Activated CD4-positive, alpha-beta T cell treated with anti-CD3 and anti-CD28 coated beads, Interleukin-2, amount 10 ng/mL, durations not matched to agents 24 days and 14 days (primary cell): ENCODE measurements at places on chromosomes 3 and 15. TPM values are rescaled to one million over a fixed set of nuclear protein-coding genes. Genes with fewer than 3 reads are reported as not detected.

- H3K36me3 ChIP-seq: no peaks in the 10 kb centered on the region
- no peak overlapping the region for H3K27ac ChIP-seq
- no peaks in the 10 kb centered on the region for H3K4me1 ChIP-seq
- DNase-seq: peak; percentile 24
These were observed 45.8 kb upstream of the ARRDC4 start for GRCh38 chr15:97914711-97915110.

DNA sequence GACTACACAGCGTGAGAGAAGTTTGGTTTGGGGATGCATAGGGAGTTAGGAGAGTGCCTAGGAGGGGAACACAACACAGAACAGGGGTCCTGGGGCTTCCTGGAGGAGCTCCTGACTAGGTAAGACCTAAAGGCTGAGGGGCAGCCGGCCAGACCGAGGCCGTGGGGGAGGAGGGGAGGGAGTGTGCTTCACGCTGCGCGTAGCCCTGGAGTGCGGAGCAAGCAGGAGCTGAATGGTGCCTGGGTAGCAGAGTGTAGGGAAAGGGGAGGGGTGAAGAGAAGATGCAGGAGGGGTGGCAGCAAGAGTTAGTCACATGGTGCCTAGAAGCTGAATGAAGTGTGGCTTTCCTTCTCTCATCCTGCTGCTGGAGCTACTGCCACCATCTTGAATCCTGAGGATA is 32.4 kb upstream of the HHATL start:
- no peak for DNase-seq
- no peaks in the 10 kb centered on the region for H3K36me3 ChIP-seq
- no peak overlapping the region for H3K4me3 ChIP-seq
- no peaks in the 10 kb centered on the region for H3K27me3 ChIP-seq
- no peak overlapping the region for H3K27ac ChIP-seq

DNA sequence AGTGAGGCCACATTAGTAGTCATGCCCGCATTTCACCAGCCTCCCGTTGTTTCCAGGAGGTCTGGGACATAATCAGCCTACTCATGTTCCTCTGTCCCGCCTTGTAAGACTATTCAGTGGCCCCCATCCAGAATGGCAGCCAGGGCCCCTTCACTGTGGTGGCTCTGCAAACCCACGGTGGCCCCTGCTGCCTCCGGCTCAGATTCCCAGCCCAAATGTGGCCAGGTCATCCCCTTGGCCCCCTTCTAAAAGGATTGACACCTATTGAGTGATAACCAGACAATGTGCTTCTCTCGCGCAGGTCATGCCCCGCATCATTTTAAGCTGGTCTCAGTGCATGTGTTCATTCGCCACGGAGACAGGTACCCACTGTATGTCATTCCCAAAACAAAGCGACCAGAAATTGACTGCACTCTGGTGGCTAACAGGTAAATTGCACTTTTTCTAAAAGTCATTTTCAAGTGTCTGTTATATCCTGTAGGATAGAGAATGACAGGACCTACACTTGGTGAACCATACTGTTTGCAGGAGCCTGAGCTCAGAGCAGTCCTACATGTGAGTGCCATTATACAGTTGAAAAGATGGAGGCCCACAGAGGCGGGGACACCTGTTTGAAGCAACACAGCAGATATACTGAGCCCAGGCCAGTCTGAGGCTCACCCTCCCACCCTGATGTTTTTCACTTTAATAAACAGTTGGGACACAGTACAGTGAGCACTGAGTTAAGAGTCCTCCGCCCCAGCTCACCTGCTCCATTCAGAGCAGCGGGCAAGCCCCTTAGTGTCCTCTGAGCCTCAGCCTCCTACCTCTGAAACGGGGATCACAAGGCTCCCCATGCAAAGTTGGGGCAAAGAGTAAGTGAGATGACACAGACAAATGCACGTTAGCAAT is 47.7 kb downstream of the PXYLP1 start:
- peaks cover 19% of the 10 kb centered on the region for H3K4me1 ChIP-seq
- DNase-seq: peak; percentile 75
- H3K36me3 ChIP-seq: peaks cover 11% of the 10 kb centered on the region
- H3K27me3 ChIP-seq: no peaks in the 10 kb centered on the region
- H3K4me3 ChIP-seq: no peak overlapping the region

- H3K36me3 ChIP-seq: no peaks in the 10 kb centered on the region
- no peak for DNase-seq
- peaks cover 4% of the 10 kb centered on the region for H3K27me3 ChIP-seq
- H3K27ac ChIP-seq: no peak overlapping the region
- H3K4me1 ChIP-seq: no peaks in the 10 kb centered on the region
These were observed 271.3 kb downstream of the TJP1 start for GRCh38 chr15:29550834-29551465.

Gene HMCES
- 58.3 and 62.6 TPM in 2 replicates for total RNA-seq

Gene DLL4
- total RNA-seq: 0.33 TPM in 1 of 2 replicates, not detected in the other

GRCh38 chr3:47323431-47324277 is 40.9 kb downstream of the KLHL18 start:
- H3K4me1 ChIP-seq: peaks cover 3% of the 10 kb centered on the region
- no peak overlapping the region for H3K27ac ChIP-seq
- H3K4me3 ChIP-seq: no peak overlapping the region
- DNase-seq: no peak
- no peaks in the 10 kb centered on the region for H3K27me3 ChIP-seq

DNA sequence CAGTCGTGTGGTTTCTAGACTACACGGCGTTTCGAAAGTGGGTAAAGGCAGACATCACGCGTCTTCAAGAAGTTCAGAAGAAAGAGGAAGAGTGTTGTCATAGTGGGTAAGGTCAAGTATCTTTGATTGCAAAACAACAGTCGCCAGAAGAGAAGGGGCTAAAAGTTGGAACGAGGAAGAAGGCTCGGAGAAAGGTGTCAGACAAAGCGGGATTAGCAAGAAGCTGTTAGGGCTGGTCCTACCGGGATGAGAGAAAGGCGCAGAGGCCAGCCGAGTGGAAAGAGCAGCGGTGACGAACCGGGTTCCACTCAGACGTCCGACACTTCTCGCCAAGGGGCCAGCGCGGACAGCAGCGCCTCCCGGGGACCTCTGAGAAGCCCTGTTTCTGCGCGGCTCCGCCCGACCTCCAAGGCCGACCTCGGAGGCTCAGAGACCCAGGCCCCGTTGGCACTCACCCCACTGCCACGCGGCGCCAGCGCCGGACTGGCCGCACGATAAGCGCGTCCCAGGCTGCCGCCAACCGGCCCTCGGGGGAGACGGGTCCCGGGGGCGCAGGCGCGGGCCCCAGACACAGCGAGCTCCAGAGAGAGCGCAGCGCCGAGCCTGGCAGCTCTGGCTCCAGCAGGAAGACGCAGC is 436 bp downstream of the ADPGK start:
- H3K36me3 ChIP-seq: peaks cover 38% of the 10 kb centered on the region
- H3K4me3 ChIP-seq: peak overlapping the region; percentile 91
- H3K27me3 ChIP-seq: no peaks in the 10 kb centered on the region

- H3K27ac ChIP-seq: no peak overlapping the region
- H3K36me3 ChIP-seq: no peaks in the 10 kb centered on the region
- no peak overlapping the region for H3K4me3 ChIP-seq
- H3K4me1 ChIP-seq: no peaks in the 10 kb centered on the region
These were observed 291.0 kb downstream of the PLOD2 start for GRCh38 chr3:145869958-145870357.

GRCh38 chr3:60178931-60179653 is 1072.2 kb downstream of the FHIT start:
- no peak for DNase-seq
- H3K36me3 ChIP-seq: peaks cover 2% of the 10 kb centered on the region
- H3K27me3 ChIP-seq: no peaks in the 10 kb centered on the region

Gene PAK6
- 0.33 and 0.54 TPM in 2 replicates for total RNA-seq

DNA sequence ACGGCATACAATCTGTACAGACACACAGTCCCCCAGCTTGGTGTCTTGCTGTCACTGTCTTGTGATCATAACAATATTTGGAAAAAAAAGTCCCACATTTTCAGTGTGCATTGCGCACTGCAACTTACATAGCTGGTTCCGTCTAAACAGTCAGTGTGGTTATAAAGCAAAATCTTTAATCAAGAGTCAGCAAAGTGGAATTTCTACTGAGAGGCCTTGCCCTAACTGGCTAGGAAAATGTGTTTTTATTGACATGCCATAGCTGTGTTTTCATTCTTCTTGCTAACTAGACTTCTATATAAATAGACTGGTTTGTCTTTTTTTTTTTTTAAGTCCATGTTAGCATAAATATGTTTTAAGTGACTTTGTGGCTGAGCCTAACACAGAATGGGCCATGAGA is 174.8 kb downstream of the POLR2M start:
- H3K27ac ChIP-seq: no peak overlapping the region
- DNase-seq: no peak

DNA sequence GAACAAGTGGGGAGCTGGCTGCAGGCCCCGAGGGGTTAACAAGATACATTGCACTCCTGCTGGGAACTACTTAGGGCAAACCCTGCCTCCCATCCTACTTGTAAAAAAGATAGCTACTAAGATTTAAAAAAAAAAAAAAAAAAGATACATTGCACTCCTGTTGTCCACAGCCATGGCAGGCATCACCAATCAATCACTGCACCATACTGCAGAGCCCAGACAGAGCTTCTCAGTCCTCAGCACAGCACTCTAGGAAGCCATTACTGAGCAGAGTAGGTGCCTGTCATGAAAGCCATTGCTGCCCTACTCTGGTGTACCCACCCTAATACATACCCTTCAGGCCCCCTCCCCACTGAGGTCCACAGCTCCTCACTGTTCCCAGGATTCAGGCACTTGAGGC is 64.8 kb downstream of the RASGRF1 start:
- H3K4me3 ChIP-seq: no peak overlapping the region
- no peak for DNase-seq
- no peak overlapping the region for H3K27ac ChIP-seq

GRCh38 chr15:94110476-94111130 is 120.8 kb upstream of the MCTP2 start:
- no peaks in the 10 kb centered on the region for H3K36me3 ChIP-seq
- DNase-seq: no peak
- peaks cover 50% of the 10 kb centered on the region for H3K27me3 ChIP-seq
- H3K4me1 ChIP-seq: no peaks in the 10 kb centered on the region
- H3K4me3 ChIP-seq: no peak overlapping the region

Gene CLDND1
- total RNA-seq: 279 and 288 TPM in 2 replicates

GRCh38 chr3:38148311-38148882 is 9.9 kb downstream of the MYD88 start:
- DNase-seq: no peak
- peaks cover 2% of the 10 kb centered on the region for H3K36me3 ChIP-seq
- peaks cover 4% of the 10 kb centered on the region for H3K27me3 ChIP-seq
- H3K4me1 ChIP-seq: peaks cover 26% of the 10 kb centered on the region
- no peak overlapping the region for H3K4me3 ChIP-seq

- H3K27ac ChIP-seq: no peak overlapping the region
- DNase-seq: no peak
- peaks cover 11% of the 10 kb centered on the region for H3K27me3 ChIP-seq
- no peak overlapping the region for H3K4me3 ChIP-seq
- H3K36me3 ChIP-seq: no peaks in the 10 kb centered on the region
- H3K4me1 ChIP-seq: no peaks in the 10 kb centered on the region
These were observed 22.4 kb downstream of the TJP1 start for GRCh38 chr15:29799859-29800258.

GRCh38 chr15:52006702-52007340 is 12.2 kb upstream of the MAPK6 start:
- no peak for DNase-seq
- H3K4me3 ChIP-seq: peak overlapping the region; percentile 49
- no peaks in the 10 kb centered on the region for H3K27me3 ChIP-seq
- H3K27ac ChIP-seq: peak overlapping the region; percentile 82
- peaks cover 64% of the 10 kb centered on the region for H3K4me1 ChIP-seq

- no peaks in the 10 kb centered on the region for H3K27me3 ChIP-seq
- peak; percentile 91 for DNase-seq
These were observed 28.8 kb upstream of the UBL7 start for GRCh38 chr15:74489518-74490338.

Gene KCNH8
- not detected in 2 replicates for total RNA-seq

- peaks cover 29% of the 10 kb centered on the region for H3K27me3 ChIP-seq
- peak overlapping the region; percentile 40 for H3K27ac ChIP-seq
- H3K4me1 ChIP-seq: peaks cover 29% of the 10 kb centered on the region
- H3K36me3 ChIP-seq: peaks cover 9% of the 10 kb centered on the region
- DNase-seq: no peak
- H3K4me3 ChIP-seq: peak overlapping the region; percentile 83
These were observed 1.2 kb downstream of the CFAP91 start for GRCh38 chr3:119703820-119704531.

DNA sequence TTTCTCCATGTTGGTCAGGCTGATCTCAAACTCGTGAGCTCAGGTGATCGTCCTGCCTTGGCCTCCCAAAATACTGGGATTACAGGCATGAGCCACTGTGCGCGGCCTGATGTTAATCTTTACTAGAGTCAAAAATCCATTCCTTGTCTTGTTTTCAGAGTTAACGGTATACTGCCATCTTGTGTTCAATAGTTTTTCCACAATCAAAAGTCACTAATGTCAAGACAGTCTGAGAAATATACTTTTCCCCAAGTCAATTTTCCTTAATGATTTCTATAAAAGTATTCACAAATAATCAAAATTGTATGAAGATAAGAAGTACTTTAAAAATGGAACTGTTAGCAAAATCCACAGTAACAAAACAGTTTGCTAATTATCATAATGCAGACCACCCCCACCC is 8.5 kb downstream of the CRBN start:
- DNase-seq: peak; percentile 67
- no peaks in the 10 kb centered on the region for H3K27me3 ChIP-seq
- H3K4me1 ChIP-seq: peaks cover 39% of the 10 kb centered on the region
- H3K36me3 ChIP-seq: peaks cover 54% of the 10 kb centered on the region
- H3K27ac ChIP-seq: peak overlapping the region; percentile 9
- H3K4me3 ChIP-seq: no peak overlapping the region

- no peak overlapping the region for H3K4me3 ChIP-seq
- no peaks in the 10 kb centered on the region for H3K36me3 ChIP-seq
- DNase-seq: no peak
- no peak overlapping the region for H3K27ac ChIP-seq
- H3K4me1 ChIP-seq: no peaks in the 10 kb centered on the region
- H3K27me3 ChIP-seq: peaks cover 52% of the 10 kb centered on the region
These were observed 9.8 kb upstream of the TNFAIP8L3 start for GRCh38 chr15:51104512-51104911.

- H3K27me3 ChIP-seq: peaks cover 15% of the 10 kb centered on the region
- DNase-seq: no peak
- H3K36me3 ChIP-seq: no peaks in the 10 kb centered on the region
- no peak overlapping the region for H3K27ac ChIP-seq
- no peaks in the 10 kb centered on the region for H3K4me1 ChIP-seq
These were observed 426.8 kb downstream of the MECOM start for GRCh38 chr3:169236662-169237186.

- no peaks in the 10 kb centered on the region for H3K36me3 ChIP-seq
- H3K27ac ChIP-seq: no peak overlapping the region
- no peaks in the 10 kb centered on the region for H3K4me1 ChIP-seq
- no peak overlapping the region for H3K4me3 ChIP-seq
These were observed 112.9 kb downstream of the SEC22A start for GRCh38 chr3:123314359-123315270.
